ENCODE measurements at places on chromosomes 2 and 18.
A peak's percentile ranks its signal among the peaks of the same experiment; 100 is the strongest.

DNA sequence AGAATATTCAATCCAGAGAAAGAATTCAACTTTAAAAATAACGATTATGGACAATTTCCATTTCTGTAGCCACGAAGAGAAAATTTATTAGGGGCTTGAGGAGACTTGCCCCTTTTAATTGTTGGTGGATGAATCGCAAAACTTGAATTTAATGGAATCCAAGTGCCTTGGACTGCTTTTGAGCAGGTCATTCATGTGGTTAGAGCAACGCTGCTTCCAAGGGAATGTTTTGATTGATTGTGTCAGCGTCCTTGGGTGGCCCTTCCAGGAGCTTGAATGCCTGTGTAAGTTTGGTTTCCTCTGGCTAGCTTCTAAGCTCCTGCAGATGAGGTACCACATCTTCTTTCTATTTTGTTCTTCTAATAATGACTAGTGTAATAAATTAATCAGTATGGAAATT is 213.4 kb downstream of the LTBP1 start:
- DNase-seq, result no peak

- no peak for DNase-seq
These were observed 34.7 kb upstream of the ADAM23 start for GRCh38 chr2:206408323-206409320.

DNA sequence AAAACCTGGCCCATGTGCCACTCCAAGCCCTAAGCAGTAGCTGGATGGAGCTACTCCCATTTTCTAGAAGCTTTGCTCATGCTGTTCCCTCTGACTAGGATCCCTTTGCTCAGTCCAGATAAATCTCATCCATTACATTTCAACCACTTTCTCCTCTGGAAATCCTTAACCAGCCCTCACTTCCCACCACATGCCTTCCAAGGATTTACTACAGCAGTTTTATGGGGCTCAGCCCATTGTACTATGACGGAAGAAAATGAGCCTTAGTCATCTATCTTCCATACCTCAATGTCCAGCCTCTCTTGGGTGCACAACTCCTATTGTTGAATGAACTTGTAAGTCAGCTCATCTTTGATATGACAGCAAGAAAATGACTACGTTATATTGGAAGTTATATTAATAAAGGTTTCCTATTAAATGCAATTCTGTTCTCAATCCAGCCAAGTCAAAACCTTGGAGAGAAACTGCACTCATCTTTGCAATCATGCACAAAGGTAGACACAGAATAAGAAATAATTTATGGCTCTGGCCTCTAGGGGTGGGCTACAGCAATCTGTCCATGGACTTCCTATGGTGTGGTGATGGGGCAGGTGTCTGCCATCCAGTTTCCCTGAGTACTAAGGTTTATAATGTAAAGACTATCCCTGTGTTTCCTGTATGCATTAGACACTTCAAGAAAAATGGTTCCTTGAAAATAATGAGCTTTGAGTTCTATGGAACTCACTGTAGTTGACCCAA is 3.4 kb downstream of the B4GALT6 start:
- no peak for DNase-seq

GRCh38 chr2:20343128-20343527 is 7.5 kb downstream of the PUM2 start:
- DNase-seq, result no peak

- DNase-seq, result no peak
These were observed 2.0 kb upstream of the RAB17 start for GRCh38 chr2:237592425-237592980.

GRCh38 chr18:77118256-77119090 is 14.1 kb downstream of the MBP start:
- no peak for DNase-seq

GRCh38 chr2:37566517-37566981 is 104.9 kb downstream of the CDC42EP3 start:
- no peak for DNase-seq

- no peak for DNase-seq
These were observed 95.4 kb downstream of the CABLES1 start for GRCh38 chr18:23230686-23231085.

DNA sequence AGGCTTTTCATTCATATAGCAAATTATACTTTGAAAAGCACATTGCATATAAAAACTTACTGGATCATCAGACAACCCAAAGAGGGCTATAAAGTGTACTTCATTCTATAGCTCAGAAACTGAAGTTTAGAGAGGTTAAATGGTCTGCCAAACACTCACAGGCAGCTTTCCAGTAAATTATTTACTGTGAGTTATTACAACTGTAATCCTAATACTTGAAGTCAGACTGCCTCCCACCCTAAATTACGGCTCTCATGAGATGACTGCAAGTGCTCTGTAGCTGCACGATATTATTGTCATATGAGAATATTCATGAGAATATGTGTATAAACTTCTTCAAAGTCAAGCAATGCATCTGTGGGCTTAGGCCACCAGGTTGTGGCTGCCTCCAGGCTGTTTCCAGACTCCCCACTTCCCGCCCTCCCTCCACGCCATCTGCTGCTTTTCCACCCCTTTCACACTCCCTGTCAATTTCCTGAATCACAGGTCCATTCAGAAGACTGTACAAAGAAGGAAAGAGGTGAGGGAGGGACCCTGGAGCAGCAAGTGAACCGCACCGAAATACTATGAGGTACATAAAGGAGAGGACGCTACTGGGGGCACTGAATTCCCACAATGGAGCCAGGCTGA is 111.1 kb upstream of the SPOPL start:
- DNase-seq, result no peak

DNA sequence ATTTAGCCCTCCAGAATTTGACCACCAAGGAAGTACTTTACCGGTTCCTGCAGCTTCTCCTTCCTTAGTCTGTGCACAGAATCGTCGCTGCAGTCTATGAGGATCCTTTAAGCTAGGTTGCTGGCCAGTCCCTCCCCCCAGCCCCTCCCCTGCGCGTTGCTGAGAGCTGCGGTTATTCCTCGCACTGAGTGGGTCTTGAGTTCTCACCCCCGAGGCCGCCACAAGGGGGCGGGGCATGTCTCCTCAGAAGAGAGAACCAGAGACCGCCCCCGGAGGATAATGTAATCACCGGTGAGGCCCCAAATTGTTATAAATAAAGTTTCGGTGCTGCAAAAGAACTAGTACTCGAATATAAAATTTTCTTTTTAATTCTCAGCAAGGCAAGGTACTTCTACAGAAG is 1184.9 kb upstream of the CDH2 start:
- no peak for DNase-seq

- peak; percentile 49 for DNase-seq
These were observed 2.7 kb upstream of the WIPF1 start for GRCh38 chr2:174600349-174600748.

GRCh38 chr2:207448006-207448405 is 81.8 kb upstream of the CREB1 start:
- no peak for DNase-seq
